ENCODE measurements at places on chromosomes 5 and 9.

DNA sequence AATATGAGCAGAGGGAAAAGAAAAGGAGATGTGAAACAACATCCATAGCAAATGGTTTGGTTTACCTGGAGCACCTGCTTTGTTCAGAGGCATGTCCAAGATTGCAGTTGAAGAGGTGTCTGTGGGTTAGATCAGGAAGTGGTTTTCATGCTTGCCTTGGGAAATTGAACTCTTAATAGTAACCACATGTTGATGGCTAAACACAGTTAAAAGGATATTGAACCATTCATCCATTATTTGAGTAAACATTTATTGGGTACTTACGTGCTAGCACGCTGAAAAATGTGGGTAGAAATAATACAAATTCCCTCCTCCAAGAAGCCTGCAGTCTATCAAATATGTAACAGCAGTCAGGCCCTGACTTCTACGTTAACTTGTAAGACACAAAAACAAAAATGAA is 235.7 kb upstream of the TNC start:
- no peak for DNase-seq

DNA sequence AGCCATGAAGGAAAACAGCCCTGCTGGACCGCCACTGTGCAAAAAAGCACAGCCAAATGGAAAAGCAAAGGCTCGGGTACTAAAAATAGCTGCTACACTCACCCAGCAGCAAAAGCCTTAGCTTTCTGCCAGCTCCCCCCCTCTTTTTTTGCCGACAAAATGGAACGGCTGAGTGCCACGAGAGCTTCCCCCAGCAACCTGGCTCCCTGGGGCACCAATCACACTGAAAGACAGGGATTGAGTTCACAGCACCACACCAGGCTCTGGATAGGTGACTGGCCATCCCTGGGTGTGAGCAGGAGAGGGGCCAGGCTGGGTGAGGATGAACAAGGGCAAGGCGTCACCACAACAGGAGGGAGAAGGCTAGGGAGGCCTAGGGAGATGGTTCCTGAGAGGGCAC is 66.7 kb downstream of the SIL1 start:
- DNase-seq: no peak

DNA sequence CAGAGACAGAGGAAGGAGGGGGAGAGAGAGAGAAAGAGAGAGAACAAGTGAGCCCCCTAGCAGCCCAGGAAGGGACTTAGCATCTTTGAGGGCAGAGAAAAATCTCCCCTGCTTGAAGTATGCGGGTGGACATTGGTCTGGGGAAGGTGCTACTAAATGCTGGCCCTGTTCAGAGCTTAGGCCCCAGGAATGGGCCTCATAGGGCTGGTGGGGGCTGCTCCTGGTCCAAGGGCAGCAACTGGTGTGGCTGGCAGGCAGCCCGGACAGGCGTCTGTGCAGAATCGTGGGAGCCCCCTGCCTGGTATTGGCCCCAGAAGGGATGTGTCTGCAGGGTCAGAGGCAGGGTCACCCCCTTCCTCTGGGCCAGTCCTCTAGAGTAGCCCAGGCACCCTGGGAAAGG is 47.8 kb upstream of the SUSD3 start:
- DNase-seq: no peak

GRCh38 chr9:108416324-108416723 is 439.5 kb downstream of the ACTL7B start:
- no peak for DNase-seq

- DNase-seq: no peak
Observed at GRCh38 chr5:50849554-50849953, 183.1 kb downstream of the PARP8 start.

Data from stimulated activated CD8-positive, alpha-beta memory T cell treated with anti-CD3 and anti-CD28 coated beads, Interleukin-15, amount 100 ng/mL, for 24 hours (primary cell).